ENCODE measurements at places on chromosomes 2 and 18.

GRCh38 chr2:227340106-227340505 is 15.1 kb downstream of the MFF start:
- DNase-seq = no peak

DNA sequence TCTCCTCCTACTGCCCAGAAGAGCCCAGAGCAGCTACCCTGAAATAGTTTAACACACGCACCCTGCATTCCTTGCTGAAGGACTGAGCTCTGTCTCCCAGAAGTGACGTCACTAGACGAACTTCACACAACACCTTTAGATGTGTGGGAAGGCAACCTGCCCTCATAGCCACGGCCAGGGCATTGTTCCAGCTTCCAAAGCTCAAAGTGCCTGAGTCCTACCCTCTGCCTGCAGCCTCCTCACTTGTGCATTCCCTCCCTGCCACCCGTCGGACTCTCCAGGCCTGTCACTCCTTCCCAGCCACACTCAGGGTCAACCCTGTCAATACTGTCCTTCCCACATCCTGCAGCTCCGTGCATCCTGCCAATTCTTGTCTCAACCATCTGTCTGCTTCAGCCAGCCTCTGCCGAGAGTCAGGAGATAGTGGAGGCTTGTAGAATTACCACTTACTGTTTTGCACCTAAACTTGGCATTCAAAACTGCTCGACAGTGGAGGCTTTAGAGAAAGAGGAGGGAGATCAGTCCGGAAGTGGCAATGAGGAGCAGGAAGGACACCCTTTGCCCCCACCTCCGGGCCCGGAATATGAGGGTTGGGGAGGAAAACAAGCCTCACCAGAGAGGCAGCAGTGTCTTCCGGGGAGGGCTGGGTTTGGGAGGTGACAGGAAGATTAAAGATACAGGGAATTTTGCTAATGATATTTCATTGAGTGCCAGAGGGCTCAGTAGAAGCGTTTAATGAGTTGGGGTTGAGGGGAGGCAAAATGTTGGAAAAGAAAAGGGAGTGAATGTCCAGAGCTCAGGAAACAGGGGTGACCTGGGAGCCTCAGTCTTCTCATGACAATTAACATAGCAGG is 72.3 kb upstream of the ATG16L1 start:
- no peak for DNase-seq

- DNase-seq = peak; percentile 89
These were observed 3.2 kb downstream of the LRRC30 start for GRCh38 chr18:7234091-7234490.

GRCh38 chr18:61749546-61749945 is 143.3 kb downstream of the RNF152 start:
- no peak for DNase-seq

DNA sequence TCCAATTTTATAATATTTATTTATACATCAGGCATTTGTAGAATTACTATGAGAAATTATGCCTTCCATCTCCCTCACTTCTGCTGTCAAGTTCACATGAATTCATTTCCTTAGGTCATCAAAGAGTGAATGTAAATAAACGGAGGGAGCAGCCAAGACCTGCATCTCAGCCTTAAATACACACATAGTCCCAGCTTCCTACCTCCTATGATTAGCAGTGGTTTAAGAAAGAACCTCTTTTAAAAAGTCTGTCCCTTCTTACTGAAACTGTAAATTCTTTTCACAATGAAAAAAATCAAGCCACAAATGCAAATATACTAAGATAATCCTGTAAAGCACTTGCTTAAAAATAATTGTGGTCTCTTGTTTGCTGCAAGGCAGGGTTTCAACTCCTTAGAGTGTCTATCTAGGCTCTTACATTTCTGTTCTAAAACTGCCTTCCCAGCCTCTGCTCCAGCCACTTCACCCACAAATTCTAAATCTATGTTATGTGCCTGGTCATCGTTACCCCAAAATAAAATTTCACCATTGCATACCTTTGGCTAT is 532.7 kb upstream of the FSHR start:
- DNase-seq = peak; percentile 8

GRCh38 chr2:219506802-219507526 is 7.3 kb upstream of the ASIC4 start:
- peak; percentile 83 for DNase-seq

GRCh38 chr18:63315876-63316275 is 3.7 kb downstream of the BCL2 start:
- no peak for DNase-seq

- DNase-seq = no peak
These were observed 144.7 kb upstream of the CTNNA2 start for GRCh38 chr2:79368116-79368630.

- peak; percentile 41 for DNase-seq
These were observed 85.8 kb upstream of the FAM237A start for GRCh38 chr2:206556357-206556949.

DNA sequence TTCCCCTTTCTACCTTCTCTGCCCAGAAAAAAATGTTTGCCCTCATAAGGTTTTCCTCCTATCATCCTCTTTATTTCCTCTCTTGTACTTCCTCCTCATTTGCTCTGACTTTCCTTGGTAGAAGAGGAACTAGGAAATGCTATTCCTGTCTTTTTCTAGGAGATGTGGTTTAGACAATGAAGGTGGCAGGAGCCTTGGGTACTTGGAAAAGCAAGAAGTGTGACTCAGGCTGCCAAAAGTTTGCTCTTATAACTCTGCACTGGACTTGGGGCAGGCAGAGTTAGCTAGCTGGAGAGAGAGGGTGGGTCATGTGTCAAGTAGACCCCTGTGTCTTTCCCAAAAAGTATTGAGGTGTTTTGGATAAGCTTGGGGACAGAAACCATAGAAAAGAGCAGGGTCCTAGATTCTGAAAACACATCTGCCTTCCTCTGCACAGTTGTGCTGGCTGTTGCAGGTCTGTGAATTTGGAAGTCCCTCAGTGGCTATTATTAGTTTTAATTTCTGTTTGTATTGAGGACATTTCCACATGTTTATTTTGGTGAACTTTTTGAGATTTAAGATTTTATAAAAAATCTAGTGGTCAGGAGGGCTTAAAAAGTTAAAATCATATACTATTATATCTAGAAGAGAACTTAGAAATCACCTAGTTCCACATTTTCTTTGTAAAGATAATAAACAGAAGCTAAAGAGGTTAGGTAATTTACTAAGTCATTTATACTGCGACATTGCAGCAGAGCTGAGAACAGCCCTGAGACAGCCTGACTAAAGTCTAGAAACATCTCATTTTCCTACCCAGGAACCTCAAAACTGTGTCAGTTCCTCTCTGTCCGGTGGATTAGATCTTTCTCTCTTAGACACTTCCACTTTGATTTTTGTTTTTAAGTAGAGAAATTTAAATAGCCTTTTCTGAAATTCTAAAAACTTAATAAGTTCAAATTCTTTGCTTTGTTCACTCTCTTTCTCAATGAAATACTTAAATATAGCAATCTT is 16.0 kb downstream of the INSIG2 start:
- DNase-seq = no peak

GRCh38 chr2:181876614-181877063 is 14.9 kb upstream of the ITPRID2 start:
- no peak for DNase-seq

GRCh38 chr18:47680488-47680887 is 250.0 kb downstream of the SMAD2 start:
- no peak for DNase-seq

DNA sequence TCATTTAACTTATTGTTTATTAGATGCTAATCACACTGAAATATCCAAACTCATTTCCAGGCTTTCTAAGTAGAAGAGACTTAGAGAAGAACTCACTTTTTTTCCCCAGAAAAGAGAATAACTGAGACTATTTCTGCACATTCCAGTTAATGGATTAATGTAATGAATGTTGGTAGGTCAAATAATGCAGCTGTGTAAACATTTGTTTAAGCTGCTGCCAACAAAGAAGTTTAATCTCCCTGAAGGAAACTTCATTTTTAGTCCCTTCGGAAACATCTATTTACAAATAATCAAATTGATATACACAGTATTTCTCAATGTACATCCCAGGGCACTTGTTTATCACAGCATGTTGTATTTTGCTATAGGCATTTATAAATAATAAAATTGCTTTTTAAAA is 126.9 kb downstream of the KCNS3 start:
- peak; percentile 3 for DNase-seq

DNA sequence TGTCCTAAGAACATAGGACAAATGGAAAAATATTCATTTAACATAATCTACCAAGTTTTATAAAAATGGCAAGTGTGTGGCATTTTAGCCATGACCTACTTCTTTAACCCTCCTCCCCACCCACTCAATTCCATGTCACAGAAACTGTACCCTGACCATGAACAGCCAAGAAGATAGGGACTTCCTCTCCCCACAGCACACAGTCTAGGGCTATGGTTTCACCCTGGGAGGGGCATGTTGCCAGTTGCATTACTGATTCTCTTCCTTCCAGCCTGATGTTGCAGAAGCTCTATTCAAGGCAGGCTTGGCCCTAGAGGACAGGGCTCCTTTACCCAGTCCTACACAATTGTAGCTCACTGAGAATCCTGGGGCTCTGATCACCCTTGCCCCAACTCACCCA is 153.6 kb upstream of the KLF7 start:
- DNase-seq = no peak

DNA sequence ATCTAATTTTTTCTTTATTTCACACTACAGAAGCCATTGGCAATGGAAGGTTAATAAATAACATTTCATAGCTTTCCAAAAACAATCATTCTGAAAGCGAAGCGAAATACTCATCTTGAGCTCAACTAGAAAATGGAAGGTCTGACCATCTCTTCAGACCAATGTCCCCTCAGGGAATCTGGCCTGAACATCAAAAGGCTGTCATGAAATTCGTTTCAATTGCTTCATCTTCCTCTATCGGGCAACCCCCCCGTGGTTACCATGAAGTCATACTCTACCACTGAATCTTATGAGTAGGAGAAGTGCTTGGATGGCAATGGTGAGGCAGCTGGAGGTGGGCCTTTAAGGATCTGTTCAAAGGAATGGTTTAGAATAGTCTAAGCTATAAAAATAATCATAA is 22.9 kb upstream of the CYTIP start:
- no peak for DNase-seq

DNA sequence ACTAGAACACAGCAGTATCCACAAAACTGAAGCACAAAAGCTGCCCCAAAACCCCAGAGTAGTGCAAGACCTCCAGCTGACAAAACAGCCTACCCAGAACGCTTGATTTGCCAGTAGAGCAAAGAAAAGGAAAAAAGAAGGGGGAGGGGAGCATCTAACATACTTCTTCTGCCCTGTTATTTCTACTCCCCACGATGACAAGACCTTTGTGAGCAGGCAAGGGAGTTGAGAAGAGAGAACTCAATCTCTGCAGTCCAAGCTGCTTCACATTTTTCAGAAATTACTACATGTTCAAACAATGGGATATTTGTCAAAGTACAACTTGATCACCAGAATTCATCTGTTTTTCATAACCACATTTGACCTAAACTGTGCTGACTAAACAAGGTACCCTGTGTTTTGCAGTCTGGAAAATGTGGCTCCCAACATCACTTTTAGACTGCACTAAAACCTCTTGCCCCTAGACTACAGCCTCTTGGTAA is 286.7 kb downstream of the EXOC6B start:
- peak; percentile 33 for DNase-seq

DNA sequence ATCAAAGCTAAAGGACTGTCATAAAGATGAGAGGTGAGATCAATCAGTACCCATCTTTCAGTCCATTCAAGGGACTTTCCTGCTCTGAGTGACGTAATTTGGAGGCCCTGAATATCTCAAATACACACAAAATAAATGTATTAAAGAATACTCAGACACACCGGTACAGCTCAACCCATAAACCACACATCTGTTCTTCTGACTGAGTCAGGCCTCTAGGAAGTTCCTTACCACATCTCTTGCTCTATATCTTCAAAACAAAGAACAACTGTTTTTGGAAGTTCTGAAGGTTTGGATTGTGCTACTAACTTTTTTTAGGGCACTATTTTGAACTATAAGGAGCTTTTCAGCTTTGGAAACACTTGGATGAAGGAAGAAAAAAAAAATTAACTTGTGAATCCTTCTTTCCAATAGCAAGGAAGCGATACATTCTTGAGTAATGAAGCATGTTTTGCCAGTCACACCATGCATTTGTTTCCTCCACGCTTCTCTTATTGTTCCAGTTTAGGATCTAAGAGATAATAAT is 866.5 kb upstream of the VRK2 start:
- DNase-seq = no peak

All from tongue (tissue), 3 donors.